Activated T-cell treated with anti-CD3 and anti-CD28 coated beads, Interleukin-2, amount 50 U/mL, for 24 hours (primary cell): ENCODE measurements at places on chromosomes 7 and 10.

DNA sequence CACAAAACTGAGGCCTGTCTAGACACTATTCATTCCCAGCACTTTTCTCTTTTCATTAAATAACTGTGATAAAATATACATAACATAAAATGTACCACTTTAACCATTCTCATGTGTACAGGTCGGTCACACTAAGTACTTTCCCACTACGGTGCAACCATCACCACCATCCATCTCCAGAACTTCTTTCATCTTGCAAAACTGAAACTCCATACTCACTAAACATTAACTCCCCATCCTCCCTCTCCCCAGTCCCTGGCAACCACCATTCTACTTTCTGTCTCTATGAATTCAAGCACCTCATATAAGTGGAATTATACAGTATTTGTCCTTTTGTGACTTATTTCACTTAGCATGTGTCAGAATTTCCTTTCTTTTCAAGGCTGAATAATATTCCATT, 53.0 kb downstream of the ARHGAP12 start:
- no peak for DNase-seq

GRCh38 chr10:89029181-89029580, 38.6 kb downstream of the FAS start:
- no peak for DNase-seq

DNA sequence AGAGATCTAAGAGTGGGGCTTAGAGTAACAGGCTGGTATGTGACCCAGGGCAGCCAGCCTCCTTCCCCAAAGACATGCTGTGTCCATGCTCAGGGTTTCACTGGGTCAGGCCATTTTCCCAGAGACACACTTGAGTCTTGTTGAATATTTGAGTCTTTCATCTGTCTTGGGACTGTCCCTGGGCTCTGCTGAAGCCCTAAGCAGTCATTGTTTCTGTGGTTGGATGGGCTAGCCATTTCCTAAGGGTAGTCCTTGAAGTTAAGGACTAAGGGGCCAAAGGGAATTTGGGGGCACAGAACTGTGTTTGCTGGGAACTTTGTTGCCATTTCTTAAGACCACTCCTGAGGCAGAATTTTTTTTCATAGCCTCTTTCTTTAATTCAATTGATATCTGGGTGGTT, 98.4 kb upstream of the SAMD8 start:
- DNase-seq, result no peak

GRCh38 chr10:110501142-110501937, 3.6 kb downstream of the DUSP5 start:
- peak; percentile 75 for DNase-seq

DNA sequence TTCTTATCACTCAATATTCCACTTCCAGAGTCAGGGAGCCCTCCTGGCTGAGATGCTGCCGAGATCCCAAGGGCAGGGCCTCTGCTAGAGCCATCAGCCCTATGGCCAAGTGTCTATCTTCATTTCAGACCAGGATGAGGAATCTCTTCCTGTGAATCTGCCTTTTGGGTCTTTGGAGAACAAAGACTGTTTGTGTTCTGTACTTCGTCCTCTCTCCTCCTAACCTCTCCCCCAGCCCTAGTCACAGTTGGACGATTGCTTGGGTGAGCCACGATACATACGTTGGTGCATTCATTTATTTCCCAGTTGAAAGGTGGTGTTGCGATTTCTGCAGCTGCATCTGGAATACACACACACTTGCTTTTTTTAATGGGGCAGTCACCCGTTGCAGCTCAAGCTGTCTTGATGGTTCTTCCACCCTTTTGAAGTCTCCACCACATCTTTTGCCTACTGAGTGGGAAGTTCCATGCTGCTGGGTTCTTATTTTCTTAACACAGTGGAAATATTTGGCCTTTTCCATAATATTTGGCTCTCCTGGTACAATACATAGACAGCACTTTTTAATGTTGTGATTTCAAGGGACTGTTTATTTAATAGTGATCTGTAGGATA, 26.7 kb downstream of the SH3PXD2A start:
- DNase-seq, result no peak

- no peak for DNase-seq
Observed at GRCh38 chr10:125214283-125214570, 53.9 kb upstream of the CTBP2 start.

DNA sequence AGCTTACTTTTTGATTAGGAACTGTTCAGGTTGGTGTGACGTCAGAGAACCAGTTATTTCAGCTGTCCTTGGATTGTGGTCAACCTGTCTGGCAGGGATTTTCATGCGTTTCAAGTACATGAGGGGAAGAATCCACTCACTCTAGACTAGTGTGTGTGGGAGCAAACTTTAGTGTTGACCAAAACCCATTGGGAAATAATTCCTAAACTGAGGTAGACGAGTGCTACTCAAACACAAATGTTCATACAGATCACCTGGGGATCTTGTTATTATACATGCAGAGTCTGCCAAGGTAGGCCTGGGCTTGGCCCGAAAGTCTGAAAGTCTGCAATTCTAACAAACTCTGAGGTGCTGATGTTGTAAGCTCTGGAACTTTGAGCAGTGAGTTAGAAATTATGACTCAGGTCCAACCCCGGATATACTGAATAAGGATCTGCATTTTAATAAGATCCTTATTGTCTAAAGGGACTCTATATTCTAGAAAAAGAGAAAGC, 111.1 kb upstream of the CREB5 start:
- no peak for DNase-seq

DNA sequence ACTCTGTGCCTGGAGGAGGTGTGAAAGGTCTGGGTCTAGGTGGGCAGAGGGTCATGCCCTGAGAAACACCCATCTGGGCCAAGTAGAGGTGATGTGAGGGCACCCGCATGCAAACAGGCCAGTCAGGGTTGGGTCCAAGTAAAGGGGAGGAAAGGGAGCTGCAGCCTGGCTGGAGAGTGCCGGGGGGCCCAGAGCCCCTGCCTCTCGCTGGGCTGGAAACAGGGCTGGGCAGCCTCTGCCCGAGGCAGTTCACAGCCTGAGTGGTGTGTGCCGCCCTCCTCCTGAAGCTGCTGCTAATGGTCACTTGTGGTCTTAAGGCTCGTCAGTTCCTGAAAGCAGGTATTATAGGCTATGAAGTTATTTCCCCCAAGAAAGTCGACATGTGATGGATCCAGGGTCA, 7.3 kb downstream of the CYP2E1 start:
- DNase-seq, result no peak

- no peak for DNase-seq
Observed at GRCh38 chr7:150949971-150950491, 28.1 kb downstream of the KCNH2 start.

DNA sequence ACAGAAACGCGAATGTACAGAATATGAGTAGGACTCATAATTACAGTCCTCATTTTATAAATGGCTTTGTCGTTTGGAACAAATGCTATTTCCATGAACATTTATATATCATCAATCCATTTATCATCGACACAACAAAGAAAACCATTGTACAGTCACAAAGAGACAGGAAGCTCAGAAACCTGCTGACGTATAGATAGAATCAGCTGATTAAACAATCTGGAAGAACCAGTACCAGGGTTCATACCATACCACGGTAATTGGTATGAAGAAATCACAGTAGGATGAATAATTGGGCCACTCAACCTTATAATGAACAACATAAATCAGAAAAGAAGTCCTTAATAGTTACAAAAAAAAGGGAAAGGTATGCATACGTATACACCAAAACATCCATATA, 295.0 kb downstream of the PARD3 start:
- no peak for DNase-seq

DNA sequence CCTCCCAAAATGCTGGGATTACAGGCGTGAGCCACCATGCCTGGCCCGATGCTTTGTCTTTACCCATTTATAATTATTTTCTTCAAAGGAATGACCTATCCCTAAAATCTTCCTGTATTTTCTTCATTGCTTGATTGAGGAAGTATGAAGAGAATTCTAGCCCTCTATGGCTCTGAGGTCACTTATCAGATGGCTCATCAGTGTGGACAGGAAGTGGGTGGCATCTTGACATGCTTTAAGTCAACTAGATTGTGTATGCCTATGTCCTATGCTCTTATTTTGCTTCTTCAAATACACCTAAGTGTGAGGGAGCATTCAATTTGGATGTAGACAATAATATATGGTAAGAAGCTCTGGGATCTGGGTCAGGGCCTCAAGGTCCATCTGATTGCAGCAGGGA, 1020.5 kb downstream of the LRMDA start:
- DNase-seq, result no peak

DNA sequence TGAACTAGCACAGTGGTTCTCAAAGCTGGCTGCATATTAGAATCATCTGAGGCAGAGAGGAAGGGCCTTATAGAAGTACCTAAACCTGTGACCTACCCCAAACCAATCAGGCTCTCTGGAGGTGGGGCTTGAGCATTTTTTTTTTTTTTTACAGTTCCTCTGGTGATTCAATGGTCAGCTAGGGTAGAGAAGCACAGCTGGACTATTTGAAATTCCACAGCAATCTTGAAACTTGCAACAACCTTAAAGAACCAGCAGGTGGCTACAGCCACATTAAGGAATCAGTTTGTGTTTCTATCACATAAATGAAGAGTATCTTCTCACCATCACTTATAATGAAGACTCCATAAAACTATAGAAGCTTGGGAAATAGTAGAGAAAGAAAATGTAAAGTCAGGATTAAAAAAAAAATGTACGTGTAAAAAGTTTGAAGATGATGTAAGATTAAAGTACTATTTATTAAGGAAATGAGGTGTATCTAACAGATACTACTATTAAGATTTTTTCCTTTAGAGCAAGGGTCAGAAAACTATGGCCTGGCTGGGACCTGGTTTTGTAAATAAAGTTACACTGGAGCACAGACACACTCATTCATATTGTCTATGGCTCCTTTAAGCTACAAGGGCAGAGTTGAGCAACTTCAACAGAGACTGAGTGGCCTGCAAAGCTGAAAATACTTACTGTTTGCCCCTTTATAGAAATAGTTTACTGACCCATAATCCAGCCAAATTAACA, 3.8 kb downstream of the RTKN2 start:
- no peak for DNase-seq

DNA sequence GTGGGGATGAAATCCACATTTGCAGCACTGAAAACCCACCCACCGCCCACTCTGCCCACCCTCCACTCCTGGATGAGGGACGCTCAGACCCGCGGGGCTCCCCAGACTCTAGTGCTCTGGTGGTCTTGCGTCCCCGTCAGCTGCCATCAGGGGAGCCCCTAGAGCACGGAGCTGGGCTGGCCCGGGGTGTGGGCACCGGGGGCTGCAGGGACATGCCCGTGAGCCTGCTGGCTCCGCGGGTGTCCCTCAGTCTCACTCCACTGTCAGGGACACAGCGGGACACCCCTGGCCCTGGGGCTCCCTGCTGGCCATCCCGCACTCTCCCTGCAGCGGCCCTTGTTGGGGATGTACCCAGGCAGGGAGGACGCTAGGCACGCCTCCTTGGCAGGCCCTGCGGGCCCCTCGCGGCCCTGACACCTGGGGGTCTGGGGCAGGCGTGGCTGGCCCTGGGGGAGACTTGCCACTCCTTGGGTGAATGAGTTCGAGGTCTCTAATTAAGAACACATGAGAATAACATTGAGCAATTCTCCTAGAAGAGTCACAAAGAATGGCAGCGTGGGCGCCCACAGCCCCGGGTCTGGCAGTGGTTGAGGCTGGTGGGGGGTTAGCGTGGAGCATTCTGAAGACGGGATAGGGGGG, 64.2 kb downstream of the CFAP46 start:
- no peak for DNase-seq

GRCh38 chr10:87921931-87922688, 58.7 kb downstream of the PTEN start:
- no peak for DNase-seq

DNA sequence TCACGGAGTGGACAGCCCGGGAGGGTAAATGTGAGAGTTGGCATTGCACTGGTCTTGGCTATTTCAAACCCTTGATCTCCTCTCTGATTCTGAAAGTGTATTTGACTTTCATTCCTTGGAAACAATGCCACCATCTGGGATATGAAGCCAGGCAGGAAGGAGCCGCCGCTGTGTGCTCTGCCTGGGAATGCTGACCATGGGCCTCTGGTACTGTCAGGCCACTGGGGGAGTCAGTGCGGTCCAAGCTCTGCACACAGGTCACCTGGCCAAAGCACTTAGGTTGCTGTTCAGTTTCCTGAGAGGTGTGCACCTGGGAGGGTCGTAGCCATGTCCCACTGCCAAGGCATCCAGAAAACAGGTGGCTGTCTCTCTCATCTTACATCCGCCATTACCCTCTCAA, 68.5 kb upstream of the SHH start:
- DNase-seq, result no peak

DNA sequence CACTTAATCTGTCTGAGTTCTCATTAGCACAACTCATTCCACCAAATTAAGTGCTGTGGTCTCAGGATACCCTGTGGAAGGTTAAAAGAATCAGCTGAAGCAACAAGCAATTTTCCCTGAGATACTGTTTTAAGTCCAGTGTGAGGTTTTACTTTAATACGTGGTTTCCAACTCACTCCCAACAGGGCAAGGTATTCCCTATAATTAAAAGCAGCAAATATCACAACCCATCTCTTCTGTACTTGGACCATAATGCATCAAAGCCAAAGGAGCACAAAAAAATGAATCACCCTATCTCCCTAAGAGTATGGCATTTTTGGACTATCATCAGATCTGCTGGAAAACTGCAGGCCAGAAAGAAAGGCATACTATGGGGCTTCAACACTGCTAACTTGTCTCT, 4.9 kb downstream of the CADPS2 start:
- DNase-seq, result no peak

GRCh38 chr7:44917465-44917864, 32.1 kb upstream of the PURB start:
- no peak for DNase-seq

GRCh38 chr10:53489335-53490182, 717.0 kb upstream of the MBL2 start:
- DNase-seq, result no peak

GRCh38 chr10:129531969-129532660, 65.1 kb downstream of the MGMT start:
- DNase-seq, result no peak

GRCh38 chr7:82469207-82469606, 25.6 kb upstream of the CACNA2D1 start:
- DNase-seq, result no peak

DNA sequence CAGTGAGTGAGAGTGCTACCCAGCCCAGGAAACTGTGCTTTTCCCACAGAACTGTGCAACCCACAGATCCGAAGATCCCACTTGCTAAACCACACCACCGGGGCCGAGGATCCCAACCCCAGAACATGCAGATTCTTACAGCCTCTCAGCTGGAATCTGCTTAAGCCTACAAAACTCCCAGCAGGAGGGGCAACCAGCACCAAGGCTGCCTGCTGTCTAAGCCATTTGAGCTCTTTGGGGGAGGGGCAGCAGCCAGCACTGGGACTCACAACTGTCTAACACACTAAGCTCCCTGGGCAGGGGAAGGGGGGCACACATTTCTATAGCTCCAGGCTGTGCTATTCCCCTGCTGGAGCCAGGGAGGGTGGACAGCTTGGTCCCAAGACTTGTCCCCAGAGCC, 529.9 kb downstream of the XPNPEP1 start:
- DNase-seq, result no peak
